OCI-M1 (cell line): ENCODE measurements at places on chromosomes 12 and 14.

DNA sequence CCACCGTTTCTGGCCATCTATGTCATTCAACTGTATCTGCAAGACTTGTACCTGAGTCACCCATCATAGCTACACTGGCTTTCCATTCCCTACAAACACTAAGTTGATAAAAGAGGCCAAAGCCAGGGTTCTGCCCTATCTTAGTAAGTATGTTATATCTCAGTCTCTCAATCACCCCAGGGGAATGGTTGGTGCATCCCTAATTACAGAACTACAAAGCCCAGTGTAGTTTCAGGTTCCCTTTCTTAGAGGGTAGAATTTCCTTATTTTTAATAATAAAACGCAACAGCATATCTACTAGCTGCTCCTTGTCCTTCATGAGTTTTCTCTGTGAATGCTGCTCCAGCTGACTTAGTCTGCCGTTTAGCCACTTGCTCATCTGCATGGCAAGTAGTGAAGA is 57.6 kb downstream of the ST8SIA1 start:
- DNase-seq = no peak

GRCh38 chr14:53430870-53431269 is 277.7 kb upstream of the DDHD1 start:
- no peak for DNase-seq

DNA sequence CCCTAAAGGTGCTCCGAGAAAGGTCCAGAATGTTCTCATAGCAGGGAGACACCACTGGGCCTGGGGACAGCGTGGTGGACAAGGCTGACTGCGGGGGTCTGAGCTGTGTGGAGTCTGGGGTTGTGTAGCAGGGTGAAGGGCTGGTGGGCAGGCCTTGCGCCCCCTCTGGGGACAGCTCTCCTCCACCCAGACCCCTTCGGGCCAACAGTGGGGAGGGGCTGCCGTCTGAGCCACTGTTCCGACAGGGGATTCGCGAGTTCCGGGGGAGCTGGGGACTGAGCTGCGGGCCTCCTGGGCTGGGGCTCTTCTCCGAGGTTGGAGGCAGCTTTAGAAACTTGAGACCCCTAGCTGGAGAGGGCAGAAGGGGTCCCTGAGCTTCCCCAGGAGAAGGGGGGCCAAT is 32.1 kb downstream of the NCKAP5L start:
- no peak for DNase-seq

DNA sequence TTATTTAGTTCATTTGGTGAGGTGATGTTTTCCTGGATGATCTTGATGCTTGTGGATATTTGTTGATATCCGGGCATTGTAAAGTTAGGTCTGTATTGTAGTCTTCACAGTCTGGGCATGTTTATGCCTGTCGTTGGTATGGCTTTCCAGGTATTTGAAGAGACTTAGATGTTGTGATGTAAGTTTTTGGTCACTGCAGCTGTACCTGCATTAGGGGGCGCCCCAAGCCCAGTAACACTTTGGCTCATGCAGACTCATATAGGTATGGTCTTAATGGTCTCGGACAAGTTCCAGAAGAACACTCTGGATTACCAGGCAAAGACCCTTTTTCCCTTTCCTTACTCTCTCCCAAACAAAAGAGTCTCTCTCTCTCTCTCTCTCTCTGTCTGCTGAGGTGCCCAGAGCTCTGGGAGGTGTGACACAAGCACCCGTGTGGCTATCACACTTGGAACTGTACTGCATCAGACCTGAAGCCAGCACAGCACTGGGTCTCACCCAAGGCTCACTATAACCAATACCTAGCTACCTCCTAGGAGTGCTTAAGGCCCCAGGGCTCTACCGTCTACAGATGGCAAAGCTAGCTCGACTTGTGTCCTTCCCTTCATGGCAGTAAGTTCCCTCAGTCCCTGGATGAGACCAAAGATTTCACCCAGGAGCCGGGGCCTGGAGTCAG is 425.8 kb upstream of the ATXN7L3B start:
- peak; percentile 55 for DNase-seq

- peak; percentile 70 for DNase-seq
Observed at GRCh38 chr12:103799857-103800771, 40.9 kb downstream of the NT5DC3 start.

GRCh38 chr12:47419497-47419896 is 286.3 kb downstream of the RPAP3 start:
- DNase-seq = no peak

GRCh38 chr14:77923131-77923936 is 123.4 kb downstream of the ADCK1 start:
- peak; percentile 82 for DNase-seq

DNA sequence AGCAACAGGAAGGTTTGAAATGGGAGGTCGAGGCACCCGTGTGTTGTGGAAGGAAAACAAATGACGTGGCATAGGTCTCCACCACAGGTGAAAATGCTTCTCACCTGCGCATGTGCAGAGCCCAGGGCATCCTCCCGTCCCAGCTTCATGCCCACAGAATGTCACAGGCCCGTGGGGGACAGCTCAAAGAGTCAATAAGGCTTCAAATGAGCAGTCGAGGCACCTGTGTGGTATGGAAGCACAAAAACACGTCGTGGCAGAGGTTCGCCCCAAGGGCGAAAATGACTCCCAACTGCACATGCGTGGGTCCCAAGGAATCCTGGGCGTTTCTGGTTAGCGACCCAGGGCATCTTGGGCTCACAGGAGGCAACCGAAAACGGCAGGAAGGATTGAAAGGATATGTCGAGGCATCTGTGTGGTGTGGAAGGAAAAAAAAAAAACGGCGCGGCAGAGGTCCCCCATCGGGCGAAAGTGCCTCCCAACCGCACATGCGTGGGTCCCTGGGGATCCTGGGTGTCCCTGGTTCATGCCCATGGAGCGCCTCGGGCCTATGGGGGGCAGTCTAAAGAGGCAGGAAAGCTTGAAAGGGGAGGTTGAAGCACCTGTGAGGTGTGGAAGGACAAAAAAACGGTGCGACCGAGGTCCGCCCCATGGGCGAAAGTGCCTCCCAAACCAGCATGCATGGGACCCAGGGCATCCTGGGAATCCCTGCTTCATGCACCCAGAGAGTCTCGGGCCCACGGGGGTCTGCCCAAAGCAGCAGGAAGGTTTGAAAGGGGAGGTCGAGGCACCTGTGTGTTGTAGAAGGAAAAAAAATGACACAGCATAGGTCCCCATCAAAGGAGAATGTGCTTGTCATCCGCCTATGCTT is 578.5 kb downstream of the ALG10 start:
- DNase-seq = no peak

- no peak for DNase-seq
Observed at GRCh38 chr14:101078892-101079221, 175.3 kb upstream of the RTL1 start.

DNA sequence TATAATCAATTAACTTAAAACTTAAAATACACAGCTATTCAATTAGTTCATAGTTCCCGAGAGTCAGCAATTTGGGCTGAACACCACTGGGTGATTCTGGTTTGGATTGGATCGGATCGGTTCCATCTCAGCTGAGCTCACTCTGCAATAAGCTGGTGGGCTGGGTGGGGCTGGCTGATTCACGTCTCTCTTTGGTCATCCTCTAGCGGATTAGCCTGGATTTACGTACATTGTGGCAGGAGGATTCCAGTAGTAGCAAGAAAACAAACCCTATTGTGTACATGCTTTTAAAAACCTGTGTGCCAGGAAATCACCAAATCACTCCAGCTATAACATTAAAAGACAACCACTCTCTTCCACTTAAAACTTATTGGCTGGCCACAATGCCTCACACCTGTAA is 3.2 kb upstream of the CLEC4C start:
- no peak for DNase-seq

DNA sequence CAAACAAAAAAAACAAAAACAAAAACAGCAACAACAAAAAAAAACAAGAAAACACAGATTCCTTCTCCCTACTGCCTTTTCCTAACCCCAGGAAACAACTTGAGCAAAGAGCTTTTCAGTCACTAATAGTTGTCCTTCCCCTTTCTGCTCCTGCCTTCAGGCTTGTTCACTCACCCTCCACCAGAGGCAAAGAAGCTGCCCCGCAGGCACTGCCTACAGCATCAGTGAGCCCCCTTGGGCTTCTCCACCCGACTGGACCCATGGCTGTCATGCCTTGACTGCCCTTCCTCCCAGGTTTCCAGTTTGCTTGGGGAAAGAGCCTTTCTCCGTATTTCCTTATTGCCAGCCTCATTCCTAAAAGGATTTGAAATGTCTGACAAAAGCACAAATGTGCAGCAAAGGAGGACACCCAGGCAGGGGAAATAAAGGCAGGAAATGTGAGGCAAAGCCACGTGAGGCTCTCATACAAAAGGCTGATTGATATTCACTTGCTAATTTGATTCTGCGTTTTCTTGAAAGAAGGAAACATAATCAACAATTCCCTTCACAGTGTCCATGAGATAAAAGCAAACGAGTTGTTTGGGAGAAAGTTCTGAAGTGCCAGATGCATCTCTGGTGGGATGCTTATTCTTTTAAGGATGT is 85.7 kb downstream of the GPATCH2L start:
- DNase-seq = no peak

DNA sequence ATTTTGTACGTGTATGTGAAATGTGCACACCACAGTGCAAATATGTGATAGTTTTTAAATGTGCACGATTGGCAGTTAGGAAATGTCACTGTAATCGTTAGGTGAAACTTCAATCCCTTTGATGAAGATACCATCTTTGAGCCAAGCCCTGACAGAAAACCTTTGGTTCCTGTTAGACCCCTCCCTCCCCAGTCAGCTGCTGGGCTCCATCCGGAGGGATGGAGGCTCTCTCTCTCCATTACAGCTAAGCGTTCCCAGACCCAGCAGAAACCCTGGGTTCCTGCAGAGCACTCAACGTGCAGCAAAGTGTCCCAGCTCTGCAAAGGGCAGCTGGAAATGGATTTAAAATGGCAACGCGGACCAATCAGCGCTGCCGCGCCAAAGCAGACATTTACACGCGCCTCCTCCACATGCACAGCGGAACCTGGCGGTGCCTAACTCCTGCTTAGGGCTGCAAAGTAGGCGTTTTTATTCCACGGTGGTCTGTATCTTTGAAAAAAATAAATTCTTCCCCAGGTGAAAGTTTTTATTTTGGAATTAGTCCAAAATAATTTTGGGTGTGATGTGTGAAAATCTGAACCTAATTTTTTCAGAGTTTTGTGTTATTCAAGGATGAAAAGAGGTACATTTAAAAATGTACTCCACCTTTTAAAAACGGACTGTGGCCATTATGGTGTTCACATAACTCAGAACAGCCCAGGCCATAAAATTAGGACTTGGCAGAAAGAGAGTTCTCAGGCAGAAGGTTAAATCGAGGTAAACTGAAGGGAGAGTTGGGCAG is 1.4 kb upstream of the HMGA2 start:
- DNase-seq = no peak

- DNase-seq = no peak
Observed at GRCh38 chr14:34129927-34130552, 179.2 kb upstream of the EGLN3 start.

DNA sequence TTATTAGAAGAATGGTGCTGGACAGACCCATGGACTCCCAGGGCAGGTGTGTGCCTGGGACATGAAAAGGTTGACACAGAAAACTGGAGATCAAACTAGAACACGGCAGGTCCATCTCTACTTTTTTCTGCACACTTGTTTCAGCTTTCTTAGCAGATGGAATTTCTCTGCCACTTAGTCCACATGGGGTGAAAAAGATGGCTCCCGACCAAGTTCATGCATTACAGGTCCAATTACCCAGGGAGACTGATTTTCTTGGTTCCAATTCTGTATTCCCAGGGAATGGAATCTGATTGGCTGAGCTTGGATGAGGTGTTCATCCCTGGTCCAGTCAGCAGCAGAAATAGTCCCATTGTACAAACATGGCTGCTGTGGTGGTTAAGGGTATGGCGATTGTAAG is 238.9 kb upstream of the SRRM4 start:
- no peak for DNase-seq

DNA sequence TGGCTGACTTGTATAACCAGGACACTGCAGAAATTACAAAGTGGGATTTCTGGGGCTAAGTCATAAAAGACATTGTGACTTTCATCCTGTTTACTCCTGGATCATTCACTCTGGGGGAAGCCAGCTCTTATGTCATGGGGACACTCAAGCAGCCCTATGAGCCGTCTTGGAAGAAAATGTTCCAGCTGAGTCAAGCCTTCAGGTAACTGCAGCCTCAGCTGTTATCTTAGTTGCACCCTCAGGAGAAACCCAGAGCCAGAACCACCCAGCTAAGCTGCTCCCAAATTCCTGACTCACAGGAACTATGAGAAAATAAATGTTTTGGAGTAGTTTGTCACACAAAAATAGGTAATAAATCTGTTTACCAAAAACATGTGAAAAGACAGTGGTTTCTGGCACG is 43.1 kb upstream of the GXYLT1 start:
- no peak for DNase-seq

GRCh38 chr12:26473291-26473690 is 277.9 kb downstream of the SSPN start:
- peak; percentile 87 for DNase-seq

DNA sequence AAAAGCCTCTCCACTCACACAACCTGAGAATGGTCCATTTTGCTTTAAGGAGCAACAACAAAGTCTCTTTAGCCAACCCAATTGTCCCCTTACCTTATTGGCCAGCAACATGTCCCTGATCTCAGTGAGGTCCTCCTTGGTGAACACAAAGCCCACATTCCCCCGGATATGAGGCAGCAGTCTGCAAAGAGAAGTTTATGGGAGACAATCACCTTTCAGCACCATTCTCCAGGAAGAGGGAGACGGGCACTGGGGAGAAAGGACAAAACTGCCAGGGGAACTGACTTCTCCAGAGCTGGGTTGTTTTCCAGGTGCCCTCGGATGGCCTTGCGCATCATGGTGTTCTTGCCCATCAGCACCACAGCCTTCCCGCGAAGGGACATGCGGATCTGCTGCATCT is 1.9 kb downstream of the RPLP0 start:
- no peak for DNase-seq

DNA sequence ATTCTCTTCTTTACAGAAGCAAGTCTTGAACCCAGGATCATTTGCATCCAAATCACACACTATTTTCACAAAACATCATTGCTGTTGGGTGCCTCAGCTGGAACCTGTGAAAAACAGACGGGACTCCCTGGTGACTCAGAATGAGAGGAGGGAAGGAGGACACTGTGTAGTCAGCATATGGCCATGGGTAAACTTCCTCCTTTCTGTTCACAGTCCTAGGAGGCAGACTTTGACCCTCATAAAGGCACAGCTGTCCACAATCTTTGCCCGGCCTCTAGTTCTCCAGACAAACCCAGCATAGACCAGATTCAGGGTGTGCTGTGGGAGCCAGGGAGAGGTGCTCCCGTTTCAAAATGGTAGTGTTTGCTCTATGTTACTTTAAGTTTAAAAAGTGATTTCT is 62.0 kb downstream of the DYRK2 start:
- DNase-seq = peak; percentile 31

- DNase-seq = no peak
Observed at GRCh38 chr14:105148604-105149145, 19.9 kb downstream of the JAG2 start.

GRCh38 chr14:78588906-78589305 is 418.7 kb downstream of the NRXN3 start:
- DNase-seq = no peak
